Mammary epithelial cell (primary cell): ENCODE measurements at places on chromosomes 11 and 22. TPM values are rescaled to one million over a fixed set of nuclear protein-coding genes. Genes with fewer than 3 reads are reported as not detected.

The BACE1-AS gene
- 2.8 TPM for total RNA-seq

The ENTHD1 gene
- not detected in 2 replicates for total RNA-seq

The CCDC87 gene
- 0.31 TPM in 1 of 2 replicates, not detected in the other for total RNA-seq

The TBX10 gene
- total RNA-seq, result not detected in 2 replicates

The MMP13 gene
- 0.19 and 0.35 TPM in 2 replicates for total RNA-seq

The TIMM10 gene
- 58.9 and 66.3 TPM in 2 replicates for total RNA-seq

The C2CD2L gene
- total RNA-seq, result 3.2 TPM

The TMEM132A gene
- total RNA-seq, result 48.7 TPM

The PATE2 gene
- total RNA-seq, result not detected

The PNPLA5 gene
- total RNA-seq, result not detected in 2 replicates

The RIBC2 gene
- total RNA-seq, result 0.38 TPM in 1 of 2 replicates, not detected in the other

The PEX16 gene
- total RNA-seq, result 30.9 and 36.1 TPM in 2 replicates

The API5 gene
- total RNA-seq, result 113 and 119 TPM in 2 replicates

The SMIM35 gene
- total RNA-seq, result not detected in 2 replicates

The NLRP10 gene
- 9.2 TPM for total RNA-seq

The PPP2R5B gene
- 32.7 and 48.6 TPM in 2 replicates for total RNA-seq

The CEND1 gene
- not detected for total RNA-seq

GRCh38 chr11:47179655-47179991 lies 2.9 kb upstream of the ARFGAP2 start:
- no peak for DNase-seq

- DNase-seq, result no peak
These were observed 732.7 kb upstream of the TENM4 start for GRCh38 chr11:80173371-80174136.

- DNase-seq, result no peak
These were observed 83.2 kb upstream of the GAL start for GRCh38 chr11:68601147-68601546.

- peak; percentile 52 for DNase-seq
These were observed 2.1 kb upstream of the CCDC81 start for GRCh38 chr11:86372586-86372985.

GRCh38 chr11:120807414-120808150 lies 216.3 kb upstream of the TBCEL start:
- DNase-seq, result peak; percentile 26

DNA sequence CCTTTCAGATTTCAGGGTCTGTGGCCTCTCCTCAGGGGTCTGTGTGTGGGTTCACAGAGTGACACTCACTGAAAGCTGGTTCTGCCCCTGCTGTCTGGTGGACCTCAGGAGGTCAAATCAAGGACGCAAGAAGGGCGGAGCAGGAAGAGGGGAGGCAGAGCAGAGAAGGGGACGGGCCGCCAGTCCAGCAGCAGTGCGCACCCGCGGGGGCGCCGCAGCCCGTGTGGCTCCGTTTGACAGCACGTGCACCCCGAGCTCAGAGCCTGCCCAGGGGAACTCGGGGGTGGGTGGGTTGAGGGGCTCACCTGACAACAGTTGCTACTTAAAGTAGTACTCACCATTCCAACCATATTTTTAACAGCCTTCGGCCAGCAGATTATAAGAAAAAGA lies 71.4 kb upstream of the PITPNB start:
- no peak for DNase-seq

DNA sequence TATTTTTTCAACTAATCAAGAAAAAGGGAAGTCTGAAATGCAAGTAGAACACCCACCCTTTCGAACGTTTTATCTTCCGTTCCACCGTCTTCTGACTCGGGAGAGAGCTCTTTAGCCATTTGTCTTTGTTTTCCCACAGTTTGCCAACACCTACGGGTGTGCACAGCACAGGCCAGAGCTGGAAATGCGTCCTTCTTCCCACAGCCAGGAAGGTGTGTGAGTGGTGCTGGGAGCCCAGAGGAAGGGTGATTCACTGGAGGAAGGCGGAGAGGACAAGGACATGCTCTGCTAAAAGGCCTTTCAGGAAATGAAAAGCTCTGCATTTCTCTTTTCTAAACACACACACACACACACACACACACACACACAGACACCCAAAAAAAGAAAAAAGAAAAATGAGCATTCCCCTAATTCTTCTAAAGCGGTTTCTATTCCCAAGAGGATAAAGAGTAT lies 18.5 kb downstream of the ENDOD1 start:
- DNase-seq, result peak; percentile 83

- DNase-seq, result no peak
These were observed 6.2 kb downstream of the GLB1L3 start for GRCh38 chr11:134282121-134283045.

GRCh38 chr22:36405671-36406538 lies 18.1 kb upstream of the MYH9 start:
- peak; percentile 63 for DNase-seq

- DNase-seq, result no peak
These were observed 47.5 kb downstream of the PICALM start for GRCh38 chr11:86021377-86021776.

- no peak for DNase-seq
These were observed 598.6 kb downstream of the BUD13 start for GRCh38 chr11:116173941-116174911.

DNA sequence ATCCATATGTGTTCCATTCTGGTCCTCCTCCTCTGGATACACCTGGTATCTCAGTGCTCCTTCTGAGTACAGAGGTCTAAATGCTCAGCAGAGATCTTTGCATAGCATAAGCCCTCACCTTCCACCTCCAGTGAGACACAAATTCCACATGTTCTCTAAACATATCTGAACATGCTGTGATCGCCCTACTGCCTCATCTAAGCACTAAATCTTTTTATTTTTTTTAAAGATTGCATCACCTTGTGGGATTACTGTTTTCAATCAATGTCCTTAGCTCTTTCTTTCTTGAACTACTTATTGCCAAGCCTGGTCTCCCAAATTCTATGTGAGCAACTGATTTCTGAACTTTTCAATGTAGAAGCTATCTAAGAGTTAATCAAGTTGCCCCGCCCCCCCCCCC lies 113.4 kb downstream of the TRPC6 start:
- DNase-seq, result peak; percentile 29

DNA sequence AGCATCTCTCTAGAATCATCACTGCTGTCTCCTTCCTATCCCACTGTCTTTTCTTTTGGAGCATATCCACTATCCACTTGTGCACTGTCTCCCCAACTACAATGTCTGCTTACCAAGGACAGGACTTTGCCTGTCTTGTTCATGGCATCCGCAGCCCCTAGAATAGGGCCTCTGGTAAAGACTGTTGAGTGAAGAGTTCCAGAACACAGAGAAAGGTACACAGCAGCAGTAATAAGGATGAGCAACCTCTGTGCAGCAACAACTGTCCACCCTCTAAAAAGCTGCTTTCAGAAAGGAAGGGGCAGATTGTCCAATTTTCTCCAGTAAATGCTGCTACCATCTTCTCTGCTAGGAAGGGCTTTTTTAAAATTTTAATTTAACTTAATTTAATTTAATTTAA lies 25.5 kb upstream of the BIRC3 start:
- DNase-seq, result no peak

DNA sequence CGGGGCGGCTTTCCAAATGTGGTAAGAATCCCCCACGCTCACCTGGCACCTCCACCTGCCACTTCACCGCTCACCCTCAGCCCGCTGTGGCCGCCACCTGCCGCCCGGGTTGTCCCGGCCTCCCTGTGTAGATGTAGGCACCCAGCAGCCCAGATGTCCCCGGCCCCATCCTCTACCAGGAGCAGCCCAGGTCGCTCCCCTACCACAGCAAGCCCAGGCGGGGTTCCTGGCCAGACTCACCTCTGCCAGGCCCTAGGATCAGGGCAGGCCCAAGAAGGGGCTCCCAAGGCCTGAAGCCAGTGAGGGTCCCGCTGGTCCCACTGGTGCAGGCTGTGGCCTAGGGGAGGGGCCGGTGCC lies 27.4 kb downstream of the MOB2 start:
- DNase-seq, result no peak

GRCh38 chr22:20798218-20798617 lies 24.3 kb downstream of the SERPIND1 start:
- DNase-seq, result no peak

- DNase-seq, result peak; percentile 25
These were observed 23.3 kb downstream of the ARL14EP start for GRCh38 chr11:30346068-30346688.

GRCh38 chr22:46065691-46066454 lies 84.5 kb upstream of the PPARA start:
- DNase-seq, result peak; percentile 46

GRCh38 chr11:19703211-19703610 lies 9.4 kb upstream of the NAV2 start:
- DNase-seq, result no peak

- no peak for DNase-seq
These were observed 148.2 kb downstream of the TBC1D22A start for GRCh38 chr22:46910624-46911023.

DNA sequence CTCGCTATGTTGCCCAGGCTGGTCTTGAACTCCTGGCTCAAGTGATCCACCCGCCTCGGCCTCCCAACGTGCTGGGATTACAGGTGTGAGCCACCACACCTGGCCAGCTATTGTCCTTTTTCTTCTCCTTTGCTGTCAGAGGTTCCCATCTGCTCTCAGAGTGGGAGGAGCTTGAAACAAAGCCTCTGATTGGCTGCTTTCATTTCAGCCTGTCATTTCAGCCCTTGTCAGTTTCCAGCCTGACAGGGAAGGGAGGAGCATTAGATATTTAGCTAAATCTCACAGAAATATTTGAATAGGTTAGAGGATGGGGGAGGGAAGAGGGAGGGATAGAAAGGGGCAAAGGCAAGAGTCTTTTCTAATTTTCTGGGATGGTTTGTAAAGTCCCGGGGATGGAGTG lies 8.7 kb downstream of the SLC22A6 start:
- no peak for DNase-seq

GRCh38 chr22:23388517-23388890 lies 191.6 kb downstream of the IGLL1 start:
- DNase-seq, result no peak

DNA sequence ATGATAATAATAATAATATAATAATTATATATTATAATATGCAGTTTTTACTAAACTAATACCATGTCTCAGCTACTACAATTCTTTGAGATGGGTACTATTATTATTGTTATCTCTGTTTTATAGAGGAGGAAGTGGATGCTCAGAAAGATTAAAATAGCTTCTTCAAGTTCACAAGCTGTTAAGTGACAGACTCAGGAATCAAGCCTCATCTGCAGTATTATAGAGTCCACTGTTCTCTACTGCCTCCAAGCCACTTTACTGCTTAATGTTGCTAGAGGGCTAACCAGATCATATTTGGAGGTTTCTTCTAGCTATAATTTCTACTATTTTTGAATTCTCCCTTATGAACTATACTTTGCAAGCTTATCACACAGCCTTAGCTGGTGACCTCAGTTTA lies 62.7 kb downstream of the CSTPP1 start:
- DNase-seq, result no peak

DNA sequence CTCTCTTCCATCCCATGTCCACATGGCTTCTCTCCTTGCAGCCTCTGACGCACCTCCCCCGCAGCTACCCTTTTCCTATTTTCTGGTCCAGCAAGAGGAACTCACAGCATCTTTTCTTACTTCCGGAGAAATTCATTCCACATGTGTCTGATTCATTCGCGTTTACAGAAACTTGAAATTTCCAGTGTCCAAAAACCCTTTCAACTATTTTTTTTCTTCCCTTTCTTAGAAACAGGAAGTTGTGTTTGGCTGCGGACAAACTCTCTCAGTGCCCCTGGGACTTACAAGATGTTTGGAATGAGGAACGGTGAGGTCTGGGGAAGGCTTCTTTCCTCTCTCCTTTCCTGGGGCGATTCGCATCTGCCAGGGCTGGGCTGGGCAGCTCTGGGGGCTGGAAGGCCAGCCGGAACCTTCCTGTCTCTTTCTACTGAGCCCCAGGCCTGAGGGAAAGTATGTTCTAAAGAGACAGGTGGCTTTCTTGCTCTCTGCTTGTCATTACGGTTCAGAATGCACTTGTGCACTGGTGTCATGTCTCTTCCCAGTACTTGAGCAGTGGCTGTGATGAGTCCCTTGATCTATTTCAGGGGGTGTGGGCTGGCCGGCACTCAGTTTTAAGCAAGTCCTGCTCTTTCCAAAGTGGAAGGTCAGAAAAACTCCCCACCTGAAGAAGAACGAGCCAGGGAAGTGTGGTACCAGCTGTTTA lies 27.5 kb downstream of the ADAMTS8 start:
- peak; percentile 21 for DNase-seq

- no peak for DNase-seq
These were observed 39.3 kb downstream of the KCNJ4 start for GRCh38 chr22:38415561-38416321.

GRCh38 chr11:18193010-18193409 lies 20.4 kb downstream of the MRGPRX4 start:
- peak; percentile 27 for DNase-seq

DNA sequence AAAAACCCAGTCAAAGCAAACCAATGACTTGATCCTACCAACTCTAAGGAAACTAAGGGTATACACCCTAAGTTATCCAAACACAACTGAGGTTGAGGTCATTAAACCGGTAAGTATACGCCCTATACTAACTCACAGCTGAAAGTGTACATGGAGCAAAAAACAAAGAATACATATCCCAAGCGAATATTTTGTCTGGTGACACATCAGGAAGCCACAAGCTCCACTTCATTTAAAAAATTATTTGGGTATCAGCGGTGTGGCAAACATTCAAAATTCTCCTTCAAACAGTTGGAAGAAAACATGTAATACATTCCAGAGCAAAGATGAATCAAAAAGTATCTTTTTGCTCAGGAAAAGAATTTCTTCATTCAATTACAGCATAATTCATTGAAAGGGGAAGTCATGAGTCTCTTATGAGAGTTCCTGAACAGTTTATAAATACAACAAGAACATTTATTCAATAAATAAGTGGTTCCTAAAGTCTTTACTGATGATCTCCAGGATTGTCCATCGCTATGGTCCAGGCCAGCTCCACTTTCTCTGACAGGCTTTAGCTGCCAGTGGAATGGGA lies 4.5 kb upstream of the JAML start:
- no peak for DNase-seq

DNA sequence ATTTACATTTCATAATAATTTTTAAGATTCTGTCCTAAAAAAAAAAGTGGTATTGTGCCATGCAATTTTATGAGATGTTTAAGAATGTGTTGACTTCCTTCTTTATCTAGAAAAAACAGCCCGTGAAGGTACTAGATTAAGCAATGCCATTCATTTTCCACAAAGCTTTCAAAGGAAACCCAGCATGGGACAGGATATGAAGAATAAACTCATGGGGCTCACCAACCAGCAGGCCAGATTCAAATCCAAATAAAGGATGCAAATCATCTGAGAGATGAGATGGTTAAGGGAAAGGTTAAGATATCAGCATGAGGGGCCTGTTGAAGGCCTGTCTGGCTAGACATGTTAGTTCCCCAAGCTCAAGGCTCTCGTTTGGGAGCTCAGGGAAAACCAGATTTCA lies 199.1 kb downstream of the SWAP70 start:
- no peak for DNase-seq

GRCh38 chr22:47250995-47251765 lies 488.7 kb downstream of the TBC1D22A start:
- DNase-seq, result no peak
